ENCODE measurements at places on chromosomes 11 and 22.

GRCh38 chr11:888310-889212 is 22.0 kb downstream of the CHID1 start:
- DNase-seq: no peak

DNA sequence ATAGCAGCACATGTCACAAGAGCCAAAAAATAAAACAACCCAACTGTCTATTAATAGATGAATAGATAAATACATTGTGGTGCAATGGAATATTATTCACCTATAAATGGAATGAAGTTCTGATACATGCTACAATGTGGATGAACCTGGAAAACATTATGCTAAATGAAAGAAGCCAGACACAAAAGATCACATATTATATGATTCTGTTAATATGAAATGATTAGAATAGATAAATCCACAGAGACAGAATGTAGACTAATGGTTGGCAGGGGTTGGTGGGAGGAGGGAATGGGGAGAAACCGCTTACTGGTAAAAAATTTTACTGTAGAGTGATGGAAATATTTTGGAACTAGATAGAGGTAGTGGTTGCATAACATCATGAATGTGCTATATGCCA is 32.9 kb upstream of the RRM1 start:
- DNase-seq: no peak

DNA sequence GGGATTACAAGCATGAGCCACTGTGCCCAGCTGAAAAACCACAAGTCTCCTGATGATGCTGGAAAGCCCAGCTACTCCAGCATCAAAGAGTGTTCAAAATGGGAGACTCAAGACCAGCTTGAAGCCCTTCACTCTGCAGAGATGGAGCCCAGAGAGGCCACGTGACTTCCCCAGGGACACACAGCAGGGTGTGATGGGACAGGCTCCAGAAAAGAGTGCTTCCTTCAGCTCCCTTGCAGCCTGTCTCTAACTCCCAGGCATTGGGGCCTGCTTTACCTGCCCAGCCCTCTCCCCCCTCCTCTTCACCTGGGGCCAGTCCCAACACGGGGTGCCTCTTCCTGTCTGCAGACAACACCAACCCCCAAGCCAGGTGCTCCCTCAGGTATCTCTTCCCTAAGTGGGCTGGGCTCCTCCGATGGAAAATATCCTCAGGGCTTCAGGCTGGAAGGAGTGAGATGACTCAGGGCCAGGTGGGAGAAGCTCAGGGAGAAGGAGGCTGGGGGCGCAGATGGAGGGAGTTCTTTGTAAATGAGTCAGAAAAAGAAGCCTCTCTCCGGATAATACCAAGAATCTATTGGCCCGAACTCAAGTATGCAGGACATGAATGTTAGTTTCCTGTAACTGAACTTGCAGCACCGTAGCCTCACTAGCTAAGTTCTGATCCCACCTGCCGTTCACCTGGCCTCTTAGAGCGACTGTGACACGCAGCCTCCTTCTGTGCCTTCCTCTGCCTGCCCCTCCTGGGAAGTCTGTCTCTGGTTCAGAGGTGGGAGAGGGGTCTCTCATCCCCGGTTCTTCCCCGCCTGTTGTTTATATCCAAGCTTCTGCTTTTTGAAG is 326.6 kb downstream of the MN1 start:
- no peak for DNase-seq

GRCh38 chr11:112958670-112959069 is 2.5 kb upstream of the NCAM1 start:
- no peak for DNase-seq

DNA sequence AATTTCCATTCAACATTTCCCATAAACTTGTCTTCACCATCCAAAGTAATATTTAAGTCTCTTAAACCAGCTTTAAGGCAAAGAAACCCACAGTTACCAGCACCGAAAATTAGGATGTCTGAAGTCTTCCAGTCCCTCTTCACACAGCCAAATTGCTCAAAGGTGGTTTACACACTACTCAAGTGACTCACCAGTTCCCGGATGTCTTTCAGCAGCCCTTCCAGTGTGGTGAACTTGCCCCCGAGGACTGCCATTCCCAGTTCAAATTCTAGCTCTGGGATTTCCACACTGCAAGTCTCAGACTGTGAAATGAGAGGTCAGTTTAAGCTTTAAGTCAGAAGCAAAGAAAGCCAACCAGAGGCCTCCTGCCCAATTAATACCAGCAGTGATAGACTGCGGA is 5.1 kb downstream of the ZPR1 start:
- no peak for DNase-seq

- DNase-seq: no peak
Measured at GRCh38 chr11:42054351-42054900, 595.0 kb upstream of the LRRC4C start.

Measured in effector CD4-positive, alpha-beta T cell (primary cell).